ENCODE measurements at places on chromosomes 16 and 17.

DNA sequence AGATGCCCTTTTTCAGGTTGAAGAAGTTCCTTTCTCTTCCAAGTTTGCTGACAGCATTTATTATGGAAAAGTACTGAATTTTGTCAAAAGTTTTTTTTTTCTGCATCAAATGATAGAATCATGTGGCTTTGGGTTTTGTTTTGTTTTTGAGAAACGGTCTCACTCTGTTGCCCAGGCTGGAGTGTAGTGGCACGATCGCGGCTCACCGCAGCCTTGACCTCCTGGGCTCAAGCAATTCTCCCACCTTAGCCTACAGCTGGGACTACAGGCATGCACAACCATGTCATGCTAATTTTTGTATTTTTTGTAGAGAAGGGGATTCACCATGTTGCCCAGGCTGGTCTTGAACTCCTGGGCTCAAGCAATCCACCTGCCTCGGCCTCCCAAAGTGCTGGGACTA lies 7.3 kb downstream of the CMTM4 start:
- DNase-seq = no peak

DNA sequence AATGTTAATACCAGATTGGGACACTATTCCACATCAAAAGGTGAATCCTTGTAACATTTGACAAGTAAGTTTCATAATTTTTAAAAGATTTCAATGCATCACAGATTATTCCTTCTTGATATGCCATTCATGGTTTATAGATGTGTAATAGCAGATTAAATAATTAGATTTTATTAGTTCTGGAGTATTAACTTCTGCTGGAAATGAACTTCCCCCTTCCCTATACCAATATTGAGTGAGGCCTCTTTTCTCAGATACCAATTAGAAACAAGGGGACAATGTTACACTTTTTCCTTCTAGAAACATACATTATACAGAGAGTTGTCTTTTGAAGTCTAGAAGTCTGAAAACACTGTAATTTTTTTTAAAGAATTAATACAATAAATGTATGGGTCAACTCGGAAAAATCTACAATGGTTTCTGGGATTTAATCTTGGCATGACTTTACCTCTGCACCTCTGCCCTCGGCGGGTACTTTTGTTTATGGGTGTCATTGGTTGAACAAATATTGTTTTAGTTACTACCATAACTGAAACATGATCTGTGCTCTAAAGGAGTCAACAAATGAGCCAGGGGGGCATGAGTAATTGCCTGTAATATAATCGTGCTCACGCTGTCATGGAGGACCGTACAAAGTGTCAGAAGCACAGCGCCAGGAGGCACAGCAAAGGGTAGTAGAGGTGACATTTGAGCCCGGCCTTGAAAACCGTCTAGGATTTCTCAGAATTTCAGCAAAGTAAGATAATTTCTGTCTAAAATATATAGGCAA lies 8.2 kb downstream of the LRRC37B start:
- no peak for DNase-seq

DNA sequence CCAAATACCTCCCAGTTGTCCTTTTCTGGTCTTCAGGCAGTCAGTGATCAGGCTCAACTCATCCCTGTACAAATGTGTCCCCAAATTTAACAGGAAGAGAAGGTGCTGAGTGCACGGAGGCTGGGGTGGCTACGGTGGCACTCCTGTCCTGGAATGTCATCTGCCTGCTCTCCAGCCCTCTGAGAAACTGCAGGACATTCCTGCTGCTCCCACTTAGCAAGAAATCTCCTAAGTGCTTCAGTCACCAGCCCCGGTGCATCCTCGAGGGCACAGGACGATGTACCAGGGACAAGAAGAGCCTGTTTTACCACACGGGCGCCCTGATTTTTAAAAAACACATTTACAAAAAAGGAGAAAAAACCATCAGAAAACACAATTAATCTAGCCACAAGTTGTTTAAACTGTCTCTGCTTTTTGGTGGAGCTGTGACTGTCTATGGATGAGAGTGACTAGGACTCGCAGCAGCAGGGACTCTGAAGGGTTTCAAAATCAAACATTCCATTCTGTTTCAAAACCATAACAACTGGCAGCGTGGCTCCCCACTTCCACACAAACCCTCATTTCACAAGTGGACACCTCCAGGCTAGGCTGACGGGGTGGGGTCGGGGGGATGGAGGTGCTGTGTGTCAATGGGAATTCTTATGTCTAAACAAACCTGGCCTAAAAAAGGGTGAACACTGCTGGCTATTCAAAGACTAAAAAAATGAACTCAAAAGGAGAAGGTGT lies 65.3 kb upstream of the CNEP1R1 start:
- no peak for DNase-seq

DNA sequence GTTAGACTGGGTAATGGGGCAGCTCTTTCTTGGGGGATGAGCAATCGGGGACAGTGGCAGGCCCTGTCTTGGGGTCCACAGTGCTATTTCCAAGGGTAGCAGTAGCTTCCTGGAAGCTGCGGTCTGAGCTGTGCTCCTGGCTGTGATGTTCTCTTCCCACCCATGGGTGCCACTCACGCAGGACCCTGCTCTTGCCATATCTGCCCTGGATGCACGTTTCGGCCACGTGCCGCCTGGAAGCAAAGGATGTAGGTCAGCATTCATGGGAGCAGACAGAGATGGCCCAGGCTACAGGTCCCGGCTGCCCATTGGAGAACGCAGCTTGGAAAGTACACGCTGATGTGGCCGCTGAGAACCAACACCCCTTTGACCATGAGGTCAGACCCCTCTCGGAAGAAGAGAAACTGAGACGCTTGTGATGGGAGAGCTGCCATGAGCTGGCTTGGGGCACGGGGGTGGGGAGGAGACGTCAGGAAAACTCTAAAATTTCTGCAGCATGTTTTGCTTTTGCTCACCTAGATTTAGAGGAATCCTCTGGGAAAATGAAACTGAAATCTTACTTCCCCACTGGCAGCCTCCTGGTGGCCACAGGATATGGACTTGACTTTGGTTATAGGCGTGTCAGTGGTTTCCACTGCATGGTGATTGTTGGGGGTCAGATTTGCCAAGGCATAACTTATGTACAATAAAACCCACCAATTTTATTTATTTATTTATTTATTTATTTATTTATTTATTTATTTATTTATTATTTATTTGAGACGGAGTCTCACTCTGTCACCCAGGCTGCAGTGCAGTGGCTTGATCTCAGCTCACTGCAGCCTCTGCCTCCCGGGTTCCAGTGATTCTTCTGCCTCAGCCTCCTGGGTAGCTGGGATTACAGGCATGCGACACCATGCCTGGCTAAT lies 36.2 kb upstream of the IRF8 start:
- DNase-seq = no peak

- DNase-seq = no peak
Measured at GRCh38 chr16:17724242-17724898, 253.6 kb upstream of the XYLT1 start.

- no peak for DNase-seq
Measured at GRCh38 chr17:45790296-45790922, 6.3 kb downstream of the CRHR1 start.

All from MM.1S (cell line).